Body of pancreas (tissue), 4 donors: ENCODE measurements at places on chromosomes 11 and 22.
A peak's percentile ranks its signal among the peaks of the same experiment; 100 is the strongest.

- no peak for DNase-seq
Observed at GRCh38 chr11:117900720-117901440, 24.4 kb upstream of the FXYD6 start.

GRCh38 chr11:70145071-70145470 is 58.0 kb upstream of the FADD start:
- DNase-seq: no peak

DNA sequence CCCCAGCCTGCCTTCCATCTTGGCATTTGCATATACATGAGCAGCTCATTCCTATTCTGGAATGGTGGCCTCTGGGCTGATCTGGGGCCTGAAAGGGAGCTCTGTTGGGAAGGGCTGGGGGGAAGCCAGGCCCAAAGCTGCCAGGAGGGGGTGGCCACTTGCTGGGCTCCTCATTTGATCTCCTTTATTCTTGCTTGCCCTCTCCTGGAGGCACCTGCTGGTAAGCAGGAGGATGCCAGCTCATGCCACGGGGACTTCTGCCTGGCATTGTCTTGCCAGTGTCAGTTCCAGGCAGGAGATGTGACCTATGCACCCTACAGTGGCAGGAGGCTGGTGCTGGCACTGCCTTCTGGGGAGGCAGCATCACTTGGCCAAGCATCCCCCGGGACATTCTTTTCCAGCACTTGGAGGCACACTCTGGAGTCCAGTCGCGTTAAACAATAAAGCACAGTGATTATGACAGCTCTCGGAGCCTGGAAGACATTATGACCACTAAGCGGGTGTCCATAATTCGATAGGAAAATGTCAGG is 128.3 kb downstream of the NTM start:
- DNase-seq: no peak

DNA sequence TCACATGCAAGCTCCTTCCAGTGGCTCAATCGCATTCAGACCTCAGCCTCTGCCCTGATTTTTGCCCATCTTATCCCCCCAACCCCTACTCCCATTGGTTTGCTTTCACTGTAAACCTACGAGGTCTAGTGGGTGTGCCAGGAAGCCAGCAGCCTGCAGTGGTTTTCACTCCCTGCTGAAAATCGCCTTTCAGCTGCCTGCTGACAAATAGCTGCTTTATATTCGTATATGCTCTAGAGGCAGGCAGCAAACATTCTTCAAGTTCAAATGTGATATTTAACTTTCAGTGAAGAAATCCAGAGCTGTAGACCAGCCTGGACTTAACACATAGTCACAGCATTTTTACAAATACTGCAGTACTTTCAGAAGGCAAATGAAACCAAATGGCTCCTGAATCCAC is 92.8 kb upstream of the APOA1 start:
- no peak for DNase-seq

- DNase-seq: no peak
Observed at GRCh38 chr22:41847300-41847699, 14.4 kb downstream of the SREBF2 start.

DNA sequence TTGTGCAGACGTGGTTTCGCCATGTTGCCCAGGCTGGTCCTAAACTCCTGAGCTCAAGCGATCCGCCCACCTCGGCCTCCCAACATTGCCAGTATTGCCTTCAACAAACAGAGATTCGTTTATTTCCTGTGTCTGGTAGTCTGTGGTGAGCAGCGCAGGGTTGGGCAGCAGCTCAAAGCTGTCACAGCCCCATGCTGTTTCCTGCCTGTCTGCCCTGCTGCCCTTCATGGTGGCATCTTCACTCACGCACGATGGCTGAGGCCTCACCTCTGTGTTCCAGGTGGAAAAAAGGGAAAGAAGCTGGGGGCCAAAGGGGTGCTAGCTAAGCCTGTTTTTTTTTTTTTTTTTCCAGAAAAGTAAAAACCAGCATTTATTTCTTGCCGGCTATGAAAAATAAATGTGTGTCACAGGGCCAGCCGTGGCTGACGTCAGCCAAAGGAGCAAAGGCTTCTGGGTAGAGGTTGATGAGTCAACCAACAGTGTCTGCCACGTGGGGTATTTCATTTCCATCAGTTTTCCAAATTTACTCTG is 28.8 kb downstream of the TBC1D22A start:
- peak; percentile 26 for DNase-seq

GRCh38 chr11:32056438-32056837 is 34.4 kb upstream of the RCN1 start:
- no peak for DNase-seq

GRCh38 chr11:6127881-6128280 is 20.4 kb downstream of the OR56B4 start:
- no peak for DNase-seq

DNA sequence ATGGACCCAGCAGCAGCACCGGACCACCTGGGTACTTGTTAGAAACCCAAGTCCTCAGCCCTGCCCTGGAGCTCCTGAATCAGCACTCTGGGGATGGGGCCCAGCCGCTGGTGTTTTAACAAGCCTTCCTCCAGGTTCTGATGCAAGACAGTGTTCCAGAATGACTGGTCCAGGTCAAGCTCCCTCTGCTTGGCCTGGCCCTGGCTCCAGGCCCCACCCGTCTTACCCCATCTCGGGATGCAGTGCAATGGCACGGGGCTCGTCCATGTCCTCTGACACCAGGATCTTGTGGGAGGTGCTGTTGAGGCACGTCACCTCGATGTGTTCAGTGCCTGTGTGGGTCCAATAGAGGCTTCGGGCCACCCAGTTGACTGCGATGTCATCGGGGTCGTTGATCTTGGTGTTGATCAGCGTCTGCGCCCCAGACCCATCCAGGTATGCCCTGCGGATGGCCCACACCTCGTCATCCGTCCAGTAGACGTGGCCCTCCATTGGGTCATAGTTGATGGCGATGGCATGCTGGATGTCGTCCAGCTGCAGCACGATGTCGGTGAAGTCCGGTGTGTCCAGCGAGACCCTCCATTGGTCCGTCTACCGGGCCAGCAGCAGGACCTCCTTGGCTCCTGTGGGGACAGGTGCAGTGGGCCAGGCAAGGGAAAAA is 140.3 kb downstream of the CRYBB2 start:
- no peak for DNase-seq

DNA sequence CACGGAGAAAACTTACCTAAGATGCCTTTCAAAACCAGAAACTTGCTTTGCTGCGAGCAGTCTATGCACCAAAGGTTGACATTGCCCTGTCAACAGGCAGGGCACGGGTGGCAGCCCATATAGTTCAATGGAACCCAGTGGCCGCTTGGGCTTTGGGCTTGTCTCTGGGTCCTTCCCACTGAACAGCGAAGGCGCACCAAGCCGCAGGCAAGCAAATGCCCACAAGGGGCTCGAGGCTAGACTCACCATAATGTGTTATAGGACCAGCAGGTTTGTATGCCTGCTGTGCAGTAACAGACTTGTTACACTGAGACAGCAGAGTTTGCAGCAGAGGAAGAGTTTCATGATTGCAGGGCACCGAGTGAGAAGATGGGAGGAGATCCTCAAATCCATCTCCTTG is 20.3 kb downstream of the CLDN5 start:
- DNase-seq: no peak

GRCh38 chr22:35170716-35171697 is 86.3 kb upstream of the HMGXB4 start:
- DNase-seq: no peak

GRCh38 chr22:26918226-26918625 is 260.8 kb downstream of the MIAT start:
- no peak for DNase-seq

DNA sequence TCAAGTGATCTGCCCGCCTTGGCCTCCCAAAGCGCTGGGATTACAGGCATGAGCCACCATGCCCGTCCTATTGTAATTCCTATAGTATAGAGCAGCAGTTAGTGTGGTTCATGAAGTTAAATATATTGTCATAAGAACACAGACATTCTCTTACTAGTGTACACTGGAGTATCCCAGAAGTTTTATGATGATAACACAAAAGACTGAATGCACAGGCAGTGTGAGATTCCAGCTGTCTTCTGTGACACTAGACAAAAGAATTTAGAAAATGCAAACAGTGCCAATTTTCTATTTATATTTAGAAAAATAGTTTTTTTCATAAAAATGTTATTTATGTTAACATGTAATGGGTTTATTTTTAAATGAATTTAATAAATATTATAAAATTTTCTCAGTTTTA is 39.4 kb upstream of the RBX1 start:
- no peak for DNase-seq

- peak; percentile 88 for DNase-seq
Observed at GRCh38 chr11:111440416-111441205, 61.5 kb upstream of the POU2AF1 start.

DNA sequence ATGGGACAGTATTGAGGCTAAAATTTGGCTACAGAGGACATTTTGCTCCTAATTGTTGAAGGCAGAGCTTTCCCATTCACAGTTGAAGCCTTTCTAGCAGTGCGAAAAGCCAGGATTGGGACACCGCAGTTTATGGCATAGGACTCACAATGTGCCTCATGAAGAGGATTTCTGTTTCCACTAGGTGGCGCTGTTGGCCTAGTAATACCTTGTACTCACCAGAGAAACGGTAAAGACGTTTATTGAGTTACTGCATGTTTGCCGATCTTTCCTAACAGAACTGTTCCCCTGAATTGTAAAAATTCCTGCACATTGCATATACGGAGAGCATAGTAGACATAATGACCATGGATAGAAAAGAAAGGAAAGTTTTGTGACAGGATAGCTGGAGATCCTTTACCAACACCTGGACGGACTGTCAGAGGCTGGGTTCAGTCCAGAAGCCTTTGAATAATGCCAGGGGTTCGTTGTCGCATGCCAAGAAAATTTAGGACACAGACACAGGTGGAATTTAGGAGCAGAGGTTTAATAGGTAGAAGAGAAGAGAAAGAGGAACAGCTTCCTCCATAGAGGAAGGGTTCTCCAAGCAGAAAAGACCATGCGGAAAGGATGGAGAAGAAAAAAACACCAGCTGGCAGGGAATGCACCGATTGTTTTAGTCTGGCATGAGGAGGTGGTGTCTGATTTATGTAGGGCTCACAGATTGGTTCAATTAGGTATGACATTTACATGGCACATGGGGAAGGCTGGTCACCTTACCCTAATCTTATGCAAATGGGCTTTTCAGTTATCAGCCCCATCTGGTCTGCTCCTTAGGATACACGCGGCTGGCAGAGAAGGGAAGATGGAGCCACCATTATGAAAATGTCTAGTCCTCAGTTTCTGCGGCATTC is 10.8 kb upstream of the OR51D1 start:
- peak; percentile 27 for DNase-seq

DNA sequence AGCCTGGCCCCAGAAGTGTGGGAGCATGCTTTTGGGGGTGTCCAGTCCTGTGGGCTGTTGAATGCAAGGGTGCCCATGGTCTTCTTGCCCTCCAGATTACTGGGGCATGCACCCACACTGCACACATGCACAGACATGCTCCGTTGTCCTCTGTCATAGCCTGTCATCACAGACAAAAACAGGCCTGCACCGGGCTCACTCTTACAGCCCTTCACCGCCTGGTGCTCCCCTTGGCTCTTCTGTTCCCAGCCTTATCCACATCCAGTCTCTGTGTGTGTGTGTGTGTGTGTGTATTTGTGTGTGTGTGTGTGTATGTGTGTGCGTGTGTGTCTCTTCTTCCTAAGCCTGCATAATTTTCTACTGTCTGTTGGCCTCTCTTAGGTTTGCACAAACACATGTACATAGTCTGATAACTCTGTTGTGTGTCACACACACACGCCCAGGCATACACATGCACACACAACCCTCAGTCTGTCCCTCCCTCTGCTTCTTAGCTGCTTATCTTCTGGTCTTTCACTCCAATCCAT is 23.4 kb upstream of the NECTIN1 start:
- no peak for DNase-seq

DNA sequence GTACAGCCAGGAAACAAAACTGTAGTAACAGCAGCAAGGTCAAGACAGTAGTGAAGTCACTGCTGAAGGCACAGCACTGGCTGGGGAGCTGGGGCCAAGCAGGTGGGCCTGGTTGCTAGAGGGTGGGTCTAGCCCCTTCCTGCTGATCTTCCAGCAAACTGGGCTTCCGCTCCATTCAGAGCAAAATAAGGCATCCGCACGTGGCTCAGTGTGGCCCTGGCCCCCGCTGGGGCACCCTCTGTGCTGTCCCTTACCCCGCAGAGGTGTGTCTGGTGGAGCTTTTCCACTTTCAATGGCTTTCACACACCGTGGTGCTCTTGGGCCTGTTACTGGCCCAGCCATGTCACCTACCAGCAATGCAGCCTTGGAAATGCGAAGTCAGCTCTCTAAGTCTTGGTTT is 162.4 kb upstream of the B3GAT1 start:
- no peak for DNase-seq

GRCh38 chr22:31495343-31495742 is 993 bp upstream of the SFI1 start:
- no peak for DNase-seq

- no peak for DNase-seq
Observed at GRCh38 chr22:20955548-20955947, 11.5 kb upstream of the AIFM3 start.
